Activated naive CD4-positive, alpha-beta T cell treated with Interleukin-2 at 50 U/mL for 16 hours (primary cell): ENCODE measurements at places on chromosomes 5 and 9.

- no peak for DNase-seq
Measured at GRCh38 chr5:138078006-138078643, 5.7 kb upstream of the WNT8A start.

DNA sequence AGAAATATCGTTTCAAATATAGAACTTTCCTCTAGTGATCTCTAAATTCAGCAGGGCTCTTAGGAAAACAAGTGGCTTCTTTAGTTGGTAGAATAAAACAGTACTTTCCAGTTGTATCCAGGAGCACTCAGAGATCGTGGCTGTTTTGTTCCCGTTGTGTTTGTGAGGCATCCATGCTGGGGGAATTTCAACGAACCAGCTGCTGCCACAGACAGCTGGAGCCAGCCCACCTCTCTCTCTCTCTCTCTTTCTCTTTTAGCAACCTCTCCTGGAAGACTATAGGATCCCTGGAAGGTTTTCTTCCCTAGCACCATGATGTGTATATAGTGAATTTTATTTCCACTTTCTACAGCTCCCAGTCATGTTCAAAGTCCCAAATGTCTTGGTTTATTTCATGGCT lies 1116.0 kb upstream of the SEMA6A start:
- no peak for DNase-seq

DNA sequence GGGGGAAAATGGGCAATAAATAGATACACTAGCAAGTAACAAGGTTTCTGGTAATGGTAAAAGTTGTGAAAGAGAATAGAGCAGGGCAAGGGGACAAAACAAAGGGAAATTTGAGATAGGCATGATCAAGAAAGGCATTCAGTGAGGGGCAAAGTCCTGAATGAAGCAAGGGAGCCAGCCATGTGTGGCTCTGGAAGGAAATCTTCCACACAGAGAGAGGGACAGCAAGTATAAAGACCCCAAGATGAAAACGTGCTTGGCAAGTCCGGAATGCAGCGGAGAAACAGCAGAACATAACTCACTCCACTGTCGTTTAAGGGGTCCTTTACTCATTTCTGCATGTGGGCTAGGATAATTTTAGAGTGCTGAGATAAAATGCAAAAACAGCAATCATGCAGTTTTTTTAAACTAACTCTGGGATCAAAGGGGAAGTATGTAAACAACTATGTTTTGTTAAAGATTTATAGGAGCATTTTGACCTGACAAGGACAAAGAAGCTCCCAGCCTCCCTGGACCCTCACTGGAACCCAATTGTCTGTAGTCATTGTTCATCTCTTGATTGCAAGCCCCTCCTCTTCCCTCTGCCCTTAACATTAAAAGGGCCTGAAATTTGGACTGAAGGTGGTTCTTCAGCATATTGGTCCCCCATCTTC lies 22.9 kb upstream of the AOPEP start:
- no peak for DNase-seq

DNA sequence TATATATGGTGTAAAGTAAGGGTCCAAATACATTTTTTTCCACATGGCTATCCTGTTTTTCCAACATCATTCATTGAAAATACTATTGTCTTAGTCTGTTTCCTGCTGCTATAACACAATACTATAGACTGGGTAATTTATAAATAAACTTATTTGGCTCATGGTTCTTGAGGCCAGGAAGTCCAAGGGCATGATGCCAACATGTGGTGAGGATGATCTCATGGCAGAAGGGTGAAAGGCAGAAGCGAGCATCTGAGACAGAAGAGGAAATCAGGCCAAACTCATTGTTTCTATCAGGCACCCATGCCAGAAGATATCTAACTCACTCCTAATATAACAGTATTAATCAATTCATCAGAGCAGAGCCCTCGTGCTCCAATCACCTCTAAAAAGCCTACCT lies 42.6 kb downstream of the ANKRD55 start:
- no peak for DNase-seq

- no peak for DNase-seq
Measured at GRCh38 chr5:95235439-95235982, 49.4 kb downstream of the MCTP1 start.
